ENCODE measurements at places on chromosomes 3 and 15. TPM values are rescaled to one million over a fixed set of nuclear protein-coding genes. Genes with fewer than 3 reads are reported as not detected.

Gene RASSF1
- 70.4 TPM for total RNA-seq

Gene GPR176
- total RNA-seq = 0.20 TPM

Gene FOXB1
- total RNA-seq = 1.6 TPM

Gene DYNC1LI1
- total RNA-seq = 29.0 TPM

Gene SMAD3
- total RNA-seq = 181 TPM

Gene SIDT1
- total RNA-seq = 29.9 TPM

Gene ATRIP
- 17.4 TPM for total RNA-seq

Gene VGLL4
- 28.6 TPM for total RNA-seq

Gene ALPK3
- total RNA-seq = 0.29 TPM

Gene STIMATE
- total RNA-seq = 22.0 TPM

Gene EIF5A2
- total RNA-seq = 10.5 TPM

Gene MORC1
- not detected for total RNA-seq

Gene DUOX2
- not detected for total RNA-seq

Gene GUCA1C
- total RNA-seq = not detected

Gene CCDC33
- total RNA-seq = not detected

Gene TMIE
- total RNA-seq = not detected

Gene ZNF80
- total RNA-seq = 0.39 TPM

Gene C3orf70
- 0.05 TPM for total RNA-seq

Gene KNG1
- not detected for total RNA-seq

Gene RFX7
- 42.6 TPM for total RNA-seq

Data from T-helper 1 cell treated with Interleukin-12 subunit alpha and Interleukin-12 subunit beta and Interleukin-4 antibody, amounts not matched to agents 30 ng/mL and 1 ng/mL, for 36 hours (primary cell).